ENCODE measurements at places on chromosomes 12 and 14. TPM values are rescaled to one million over a fixed set of nuclear protein-coding genes. Genes with fewer than 3 reads are reported as not detected.

DBX2 gene
- not detected for polyA plus RNA-seq

SERPINA5 gene
- 0.84 TPM for polyA plus RNA-seq

AVPR1A gene
- polyA plus RNA-seq = 0.41 TPM

BHLHE41 gene
- 0.66 TPM for polyA plus RNA-seq

Measured in left lung (tissue), 14 donors.